GM12892 (cell line): ENCODE measurements at places on chromosomes 1 and 21.

DNA sequence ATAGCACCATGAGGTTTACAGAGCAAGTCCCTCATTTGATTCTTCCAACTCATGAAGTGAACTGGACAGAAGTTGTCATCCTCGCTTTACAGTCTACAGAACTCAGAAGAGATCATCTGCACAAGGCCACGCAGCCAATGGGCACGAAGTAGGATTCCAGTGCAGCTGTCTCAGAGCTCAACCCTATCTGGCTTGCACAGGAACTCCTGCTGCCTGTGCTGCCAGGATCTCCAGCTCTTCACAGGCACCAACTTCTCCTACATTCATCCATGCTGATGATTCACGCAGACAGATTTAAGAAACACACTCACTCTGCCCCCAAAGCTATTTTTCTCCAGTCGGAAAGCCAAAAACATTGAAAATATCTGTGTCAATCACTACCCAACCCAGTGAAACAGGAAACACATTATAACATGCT, 157.0 kb downstream of the RERE start:
- DNase-seq, result no peak

GRCh38 chr1:200487650-200488049, 77.8 kb upstream of the ZNF281 start:
- no peak for DNase-seq

GRCh38 chr1:112143871-112144441, 154.5 kb upstream of the KCND3 start:
- DNase-seq, result no peak

- no peak for DNase-seq
Observed at GRCh38 chr1:206496131-206496793, 11.1 kb upstream of the RASSF5 start.

- DNase-seq, result no peak
Observed at GRCh38 chr1:9600861-9601834, 12.4 kb downstream of the TMEM201 start.

- DNase-seq, result no peak
Observed at GRCh38 chr1:245687636-245688535, 533.1 kb downstream of the KIF26B start.

DNA sequence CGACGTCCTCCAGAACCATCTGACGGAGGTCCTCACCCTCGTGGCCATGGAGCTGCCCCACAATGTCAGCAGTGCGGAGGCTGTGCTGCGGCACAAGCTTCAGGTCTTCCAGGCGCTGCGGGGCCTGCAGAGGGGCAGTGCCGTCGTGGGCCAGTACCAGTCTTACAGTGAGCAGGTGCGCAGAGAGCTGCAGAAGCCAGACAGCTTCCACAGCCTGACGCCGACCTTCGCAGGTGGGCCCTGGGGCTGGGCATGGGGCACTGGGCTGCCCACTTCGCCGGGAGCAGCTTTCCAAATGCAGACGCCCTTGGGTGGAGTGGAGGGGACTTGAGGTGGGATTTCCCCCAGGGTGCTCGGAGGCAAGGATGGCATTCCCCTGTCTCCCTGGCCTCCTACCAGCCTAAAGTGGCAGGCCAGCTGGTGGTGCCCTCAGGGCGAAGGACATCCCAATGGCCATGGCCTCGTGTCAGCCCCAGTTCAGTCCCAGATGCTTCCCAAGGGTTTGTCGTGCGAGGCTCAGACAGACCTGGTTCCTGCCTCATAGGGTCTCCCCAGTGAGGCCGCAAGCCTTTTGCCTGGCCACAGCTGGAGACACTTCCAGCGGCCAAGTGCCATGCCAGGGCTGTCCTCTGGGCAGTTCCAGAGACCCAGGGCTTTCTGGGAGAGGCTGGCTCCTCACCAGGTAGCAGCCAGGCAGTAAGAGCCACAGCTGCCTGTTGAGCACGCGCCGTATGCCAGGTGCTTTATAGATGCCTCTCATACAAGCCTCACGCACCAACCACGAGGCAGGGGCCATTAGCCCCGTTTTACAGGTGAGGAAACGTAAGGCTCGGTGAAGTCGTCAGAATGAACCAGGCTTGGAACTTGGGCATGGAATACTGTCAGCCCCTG, 27.8 kb downstream of the H6PD start:
- DNase-seq, result no peak

GRCh38 chr1:65020774-65021173, 54.4 kb upstream of the JAK1 start:
- no peak for DNase-seq

GRCh38 chr1:104387716-104388508, 638.2 kb downstream of the AMY1C start:
- no peak for DNase-seq

GRCh38 chr21:45818276-45818903, 163.2 kb upstream of the COL6A1 start:
- no peak for DNase-seq

DNA sequence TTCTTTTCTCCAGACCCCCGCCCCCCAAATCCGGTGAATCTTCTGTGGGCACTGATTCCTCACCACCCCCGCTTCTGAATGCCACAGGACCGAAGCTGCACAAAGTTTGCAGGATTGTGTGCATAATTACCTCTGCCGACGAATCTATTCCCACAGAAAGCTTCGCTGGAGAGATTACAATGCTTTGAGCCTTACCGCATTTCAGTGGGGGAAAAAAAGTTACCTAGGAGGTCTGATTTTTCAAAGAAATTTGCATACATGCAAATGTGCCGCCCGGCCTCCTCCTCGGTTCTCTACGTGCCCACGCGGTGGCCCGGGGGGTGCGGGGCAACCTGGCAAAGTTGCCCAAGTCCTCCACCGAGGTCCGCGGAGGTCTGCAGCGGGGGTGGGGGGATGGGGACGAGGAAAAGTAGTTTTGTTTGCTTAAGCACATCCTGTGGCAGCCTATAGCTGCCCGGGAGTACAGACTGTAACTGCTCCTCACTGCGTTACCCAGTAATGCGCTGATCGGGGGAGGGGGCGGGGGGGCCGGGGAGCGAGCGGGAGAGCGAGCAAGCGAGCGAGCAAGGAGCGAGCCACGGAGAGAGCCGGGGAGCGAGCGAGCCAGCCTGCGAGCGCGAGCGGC, 563 bp upstream of the NFIA start:
- DNase-seq, result no peak
